NCI-H146 (cell line): ENCODE measurements at places on chromosomes 12 and 14.
A peak's percentile ranks its signal among the peaks of the same experiment; 100 is the strongest.

GRCh38 chr14:37579274-37579673, 15.8 kb downstream of the FOXA1 start:
- DNase-seq, result peak; percentile 46

GRCh38 chr12:56839915-56840325, 76.8 kb downstream of the HSD17B6 start:
- DNase-seq, result no peak

DNA sequence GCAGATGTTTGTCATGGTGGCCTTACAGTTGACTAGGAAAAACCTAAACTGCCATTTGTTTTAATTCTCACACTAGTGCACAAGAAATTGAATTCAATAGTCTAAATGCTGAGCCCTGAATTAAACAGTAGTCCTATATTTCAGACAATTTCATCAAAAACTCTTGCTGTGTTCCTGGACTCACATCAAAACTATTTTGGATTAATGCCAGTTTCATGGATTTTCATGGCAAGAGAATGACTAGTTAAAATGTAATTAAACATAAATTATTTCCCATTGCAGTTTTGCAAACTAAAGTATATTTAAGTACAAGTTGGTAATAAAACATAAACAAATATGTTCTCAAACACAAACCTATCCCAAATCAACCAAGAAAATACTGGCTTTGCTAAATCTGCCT, 468.0 kb upstream of the PRICKLE1 start:
- DNase-seq, result no peak

DNA sequence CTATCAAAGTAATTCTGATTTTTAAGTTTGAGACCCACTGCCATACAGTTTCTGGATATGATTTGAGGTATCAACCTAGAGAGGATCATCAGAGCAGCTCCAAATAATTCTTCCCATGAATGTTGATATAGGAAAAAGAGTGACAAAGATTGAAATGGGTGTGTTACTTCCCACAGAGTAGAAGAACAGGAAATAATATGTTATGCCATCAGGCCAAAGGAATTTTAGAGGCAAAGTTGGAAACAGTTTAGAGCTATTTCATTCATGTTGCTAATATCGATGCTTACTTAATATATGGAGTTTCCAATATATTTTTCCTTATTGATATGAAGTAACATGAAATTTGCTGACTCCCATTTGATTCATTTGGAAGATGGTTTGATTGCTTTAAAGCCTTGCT, 8.9 kb upstream of the MSRB3 start:
- DNase-seq, result no peak

DNA sequence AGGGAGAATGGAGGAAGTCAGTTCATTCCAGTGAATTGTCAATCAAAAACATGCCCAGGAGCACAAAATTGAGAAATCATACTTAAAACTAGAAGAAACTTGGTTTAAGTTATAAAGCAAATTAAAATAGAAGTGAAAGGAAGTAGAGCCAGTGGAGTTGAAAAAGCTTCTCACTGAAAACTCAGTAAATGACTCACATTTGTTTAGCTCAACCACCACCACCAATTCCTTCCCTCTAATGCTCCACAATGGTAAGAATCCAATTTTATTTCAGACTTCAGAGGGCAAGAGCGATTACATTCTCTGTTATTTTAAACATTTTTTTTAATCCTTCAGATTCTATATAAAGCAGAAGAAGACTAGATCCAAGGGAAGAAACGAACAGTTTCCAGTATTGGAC, 19.4 kb downstream of the UTP20 start:
- DNase-seq, result no peak

GRCh38 chr12:82596483-82596882, 90.2 kb upstream of the TMTC2 start:
- peak; percentile 92 for DNase-seq

DNA sequence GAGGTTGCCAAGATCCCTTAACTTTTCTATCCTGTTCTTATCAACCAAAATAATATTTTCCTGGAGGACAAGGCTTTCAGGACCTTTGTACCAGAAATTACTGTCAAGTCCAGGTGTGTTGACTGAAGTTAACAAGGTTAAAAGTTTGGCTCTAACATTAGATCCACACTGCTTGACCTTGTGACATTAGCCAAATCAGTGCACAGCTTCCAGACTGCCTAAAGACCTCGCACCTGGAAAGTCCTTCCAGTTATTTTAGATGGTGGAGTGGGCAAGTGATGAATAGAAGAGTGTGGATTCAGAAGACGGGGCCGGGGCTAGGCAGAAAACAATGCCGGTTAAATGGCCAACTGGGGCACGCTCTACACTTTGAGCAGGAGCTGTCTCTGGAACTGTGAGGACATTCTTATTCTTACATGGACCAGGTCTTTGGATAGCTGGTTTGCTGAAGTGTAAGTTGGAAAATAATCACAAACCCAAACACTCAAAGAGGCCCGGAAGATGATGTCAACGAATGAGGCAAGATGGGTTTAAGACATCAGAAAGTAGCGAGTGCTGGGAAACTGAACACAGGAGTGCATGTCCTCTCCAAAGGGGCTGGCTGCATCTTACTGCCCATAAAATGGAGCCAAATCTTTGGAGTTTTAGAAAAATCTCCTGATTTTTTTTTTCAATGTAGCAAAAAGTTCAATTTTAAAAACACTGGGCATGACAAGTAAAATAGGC, 56.3 kb downstream of the NIN start:
- DNase-seq, result no peak

- no peak for DNase-seq
Observed at GRCh38 chr14:103304706-103305105, 29.3 kb upstream of the EIF5 start.
